ENCODE measurements at places on chromosomes 5 and 9.

GRCh38 chr9:121601194-121601593, 50.2 kb upstream of the DAB2IP start:
- DNase-seq = no peak

- DNase-seq = no peak
Observed at GRCh38 chr5:29307478-29307877, 1886.0 kb upstream of the CDH6 start.

GRCh38 chr5:30098940-30099339, 1094.5 kb upstream of the CDH6 start:
- DNase-seq = no peak

DNA sequence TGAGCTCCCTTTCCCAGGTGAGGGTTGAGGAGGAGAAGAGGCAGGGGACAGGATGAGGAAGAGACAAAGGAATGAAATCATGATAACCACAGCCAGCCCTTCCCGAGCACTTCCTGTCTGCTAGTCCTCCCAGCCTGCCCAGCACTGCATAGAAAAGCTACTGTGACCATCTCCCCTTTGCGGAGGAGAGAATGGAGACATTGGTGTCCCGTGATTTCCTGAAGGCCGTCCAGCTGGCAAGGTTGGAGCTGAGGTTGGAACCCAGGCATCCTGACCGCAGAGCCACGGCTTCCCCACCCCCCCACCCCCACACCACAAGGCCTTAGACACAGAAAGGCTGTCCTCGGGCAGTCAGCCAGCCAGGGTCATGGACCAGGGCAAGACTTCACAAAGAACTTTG, 131.1 kb upstream of the ICE1 start:
- DNase-seq = peak; percentile 24

DNA sequence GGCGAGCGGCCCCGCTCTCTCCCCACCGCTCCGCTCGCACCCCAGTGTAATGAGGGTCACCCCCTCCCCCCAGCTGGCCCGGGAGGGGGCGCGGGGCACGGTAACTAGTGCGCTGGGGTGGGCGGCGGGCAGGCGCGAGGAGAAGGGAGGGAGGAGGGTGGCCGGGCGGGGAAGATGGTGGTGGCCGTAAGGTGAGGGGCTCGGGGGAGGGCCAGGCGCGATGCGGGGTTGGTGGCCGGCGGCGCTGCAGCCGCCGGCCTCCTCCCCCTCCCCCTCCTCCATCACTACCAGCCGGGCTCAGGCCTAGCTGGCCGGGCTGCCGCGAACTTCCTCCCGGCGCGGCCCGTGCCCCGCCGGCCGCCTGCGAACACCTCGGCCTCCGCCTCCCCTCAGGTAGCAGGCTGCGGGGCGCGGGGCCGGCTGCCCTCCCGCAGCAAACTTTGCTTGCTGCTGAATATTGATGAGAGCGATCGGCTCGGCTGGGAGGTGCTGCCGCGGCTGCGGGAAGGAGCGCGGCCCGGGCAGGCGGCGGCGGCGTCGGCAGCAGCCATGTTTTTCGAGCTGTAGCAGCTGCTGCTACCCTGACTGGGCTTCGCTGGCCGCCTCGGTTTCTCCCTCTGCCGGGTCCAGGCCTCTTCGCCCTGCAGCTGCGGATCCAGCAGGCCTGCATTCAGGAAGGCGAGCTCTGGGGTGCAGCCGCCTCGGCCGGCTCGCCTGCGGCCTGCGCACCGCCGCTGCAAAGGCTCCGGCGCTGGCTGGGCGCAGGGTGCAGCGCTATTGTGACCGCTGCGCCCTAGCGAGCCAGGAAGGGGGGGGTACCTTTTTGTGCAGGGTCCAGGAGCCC, 502 bp downstream of the NSD1 start:
- DNase-seq = peak; percentile 85

GRCh38 chr5:140372971-140373487, 13.0 kb downstream of the SLC4A9 start:
- peak; percentile 88 for DNase-seq

GRCh38 chr5:171614971-171615653, 170.5 kb upstream of the SMIM23 start:
- DNase-seq = peak; percentile 77

DNA sequence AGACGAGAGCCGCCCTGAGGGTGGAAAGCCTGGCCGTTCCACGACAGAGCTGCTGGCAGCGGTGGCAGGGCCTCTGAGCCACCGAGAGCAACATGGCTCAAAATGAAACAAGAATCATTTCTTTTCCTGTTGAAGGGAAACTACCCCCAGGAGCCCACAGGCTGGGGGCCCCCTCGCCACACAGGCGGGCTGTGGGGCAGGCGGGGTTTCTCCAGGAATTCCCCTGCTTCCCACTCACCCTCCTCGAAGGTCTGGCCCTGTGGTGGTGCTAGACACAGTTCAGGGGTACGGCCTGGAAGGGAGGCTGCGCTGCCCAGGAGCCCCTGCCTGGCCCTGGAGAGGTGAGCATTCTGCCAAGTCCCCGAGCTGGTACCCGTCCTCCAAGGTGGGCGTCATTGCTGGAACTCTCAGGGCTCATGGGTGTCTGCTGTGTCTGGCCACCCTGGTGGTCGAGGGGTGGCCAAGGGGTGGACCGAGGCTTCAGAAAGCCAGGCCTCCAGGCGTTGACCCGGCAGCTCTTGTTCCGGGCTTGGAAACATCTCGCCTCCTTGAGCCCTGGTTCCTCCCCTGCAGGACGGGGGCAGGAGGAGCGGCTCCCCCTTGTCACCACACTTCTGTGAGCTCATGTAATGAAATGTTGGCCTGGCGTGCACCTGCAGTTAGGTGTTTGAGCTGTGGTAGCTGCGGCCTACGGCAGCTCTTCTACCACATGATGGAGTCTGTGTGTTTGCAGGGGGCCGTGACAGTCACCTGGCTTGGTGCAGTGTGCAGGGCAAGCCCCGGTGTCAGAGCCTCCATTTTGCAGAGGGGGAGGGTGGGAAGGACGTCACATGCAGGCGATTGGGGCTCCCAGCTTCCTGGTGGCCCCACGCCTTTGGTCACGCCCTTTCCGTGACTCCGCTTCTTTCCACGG, 65.3 kb downstream of the RXRA start:
- DNase-seq = no peak

GRCh38 chr5:148794729-148795561, 31.5 kb upstream of the ADRB2 start:
- no peak for DNase-seq

DNA sequence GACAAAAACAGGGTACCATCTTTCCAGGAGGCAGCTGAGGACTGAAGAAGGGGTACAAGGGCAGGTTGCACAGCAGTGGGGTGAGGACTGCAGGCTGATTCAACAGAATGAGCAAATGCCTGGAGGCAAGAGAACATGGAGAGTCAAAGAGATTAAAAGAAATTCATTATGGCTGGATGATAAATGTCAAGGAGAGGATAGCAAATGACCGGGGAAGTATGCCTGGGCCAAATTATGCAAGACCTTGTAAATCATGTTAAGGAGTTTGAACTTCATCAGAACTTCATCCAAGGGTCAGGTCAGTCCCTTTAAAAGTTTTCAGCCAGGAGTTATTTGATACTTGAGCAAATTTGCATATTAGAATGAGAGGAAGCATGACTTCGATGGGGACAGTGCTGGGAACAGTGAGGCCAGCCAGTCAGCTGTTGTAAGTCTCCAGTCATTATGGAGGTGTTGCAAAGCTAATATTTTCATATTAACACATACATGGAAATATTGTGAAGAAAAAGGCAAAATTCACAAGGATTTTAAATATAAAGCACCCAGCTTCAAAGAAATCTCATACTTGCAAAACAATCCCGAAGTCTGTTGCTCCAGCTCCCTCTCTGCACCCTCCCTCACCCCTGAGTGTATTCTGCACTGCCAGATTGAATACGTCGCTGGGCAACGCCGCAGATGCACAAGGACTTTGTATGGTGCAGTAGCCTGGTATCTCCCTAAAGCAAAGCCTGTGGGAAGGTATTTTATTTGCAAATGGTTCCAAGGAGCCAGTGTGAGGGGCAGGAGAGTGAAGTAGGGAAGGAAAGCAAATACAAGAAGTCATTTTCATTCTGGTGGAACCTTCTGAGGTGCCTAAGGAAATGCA, 509.8 kb upstream of the TLE4 start:
- no peak for DNase-seq

- DNase-seq = no peak
Observed at GRCh38 chr9:130301483-130302286, 36.1 kb downstream of the HMCN2 start.

DNA sequence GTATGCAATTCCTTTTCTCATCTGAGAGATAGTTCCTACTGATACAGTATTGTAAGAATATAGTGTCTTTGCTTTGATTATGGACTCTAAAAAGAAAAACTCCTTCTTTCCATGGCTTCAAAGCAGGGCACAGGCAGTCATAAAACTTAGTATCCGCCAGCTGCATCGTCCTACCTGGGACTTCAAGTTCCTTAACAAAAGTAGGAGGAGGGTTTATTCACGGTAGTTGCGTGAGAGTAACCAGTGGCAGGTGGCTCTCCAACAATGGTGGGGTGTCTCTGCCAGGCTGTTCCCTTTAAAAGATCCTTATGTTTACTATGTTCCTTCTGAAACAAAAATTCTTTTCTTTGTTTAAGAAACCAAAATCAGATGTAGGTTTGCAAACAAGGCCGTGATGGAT, 173.5 kb upstream of the DMAC1 start:
- DNase-seq = no peak

GRCh38 chr9:71909887-71910649, 925 bp downstream of the ABHD17B start:
- no peak for DNase-seq

- DNase-seq = no peak
Observed at GRCh38 chr5:10576121-10576789, 12.4 kb downstream of the ANKRD33B start.

All from mesenteric fat pad (tissue), 1 donor.